Hematopoietic multipotent progenitor cell treated with erythropoietin and hydrocortisone succinate and interleukin-3 and kit ligand, for 4 days (in vitro differentiated cells): ENCODE measurements at places on chromosomes 5 and 9.
A peak's percentile ranks its signal among the peaks of the same experiment; 100 is the strongest.

GRCh38 chr5:1641041-1641440, 117.3 kb upstream of the LPCAT1 start:
- no peak for DNase-seq

GRCh38 chr9:137275203-137275587, 2.3 kb upstream of the TOR4A start:
- no peak for DNase-seq

DNA sequence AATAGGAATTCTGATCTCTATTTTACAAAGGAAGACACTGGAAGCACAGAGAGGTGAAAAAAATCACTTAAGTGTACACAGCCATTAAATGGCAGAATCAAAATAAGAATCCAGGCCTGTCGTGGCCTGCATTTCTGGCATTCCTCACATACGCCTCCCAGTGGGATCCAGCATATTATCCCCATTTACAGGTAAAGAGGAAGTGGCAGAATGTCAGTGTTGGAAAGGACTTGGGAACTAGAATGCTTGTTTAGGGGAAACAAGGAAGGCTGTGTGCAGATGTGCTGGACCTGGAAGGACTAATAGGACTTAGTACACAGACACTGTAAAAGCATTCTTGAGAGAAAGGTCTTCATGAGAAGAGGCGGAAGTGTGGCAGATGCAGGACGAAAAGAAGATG, 241.8 kb downstream of the TRIM32 start:
- DNase-seq = no peak

GRCh38 chr9:4833781-4834560, 41.2 kb downstream of the RCL1 start:
- DNase-seq = no peak

- DNase-seq = no peak
These were observed 76.2 kb downstream of the MRPL36 start for GRCh38 chr5:1723476-1723875.

- no peak for DNase-seq
These were observed 56.5 kb downstream of the PDE4D start for GRCh38 chr5:59837071-59837470.

DNA sequence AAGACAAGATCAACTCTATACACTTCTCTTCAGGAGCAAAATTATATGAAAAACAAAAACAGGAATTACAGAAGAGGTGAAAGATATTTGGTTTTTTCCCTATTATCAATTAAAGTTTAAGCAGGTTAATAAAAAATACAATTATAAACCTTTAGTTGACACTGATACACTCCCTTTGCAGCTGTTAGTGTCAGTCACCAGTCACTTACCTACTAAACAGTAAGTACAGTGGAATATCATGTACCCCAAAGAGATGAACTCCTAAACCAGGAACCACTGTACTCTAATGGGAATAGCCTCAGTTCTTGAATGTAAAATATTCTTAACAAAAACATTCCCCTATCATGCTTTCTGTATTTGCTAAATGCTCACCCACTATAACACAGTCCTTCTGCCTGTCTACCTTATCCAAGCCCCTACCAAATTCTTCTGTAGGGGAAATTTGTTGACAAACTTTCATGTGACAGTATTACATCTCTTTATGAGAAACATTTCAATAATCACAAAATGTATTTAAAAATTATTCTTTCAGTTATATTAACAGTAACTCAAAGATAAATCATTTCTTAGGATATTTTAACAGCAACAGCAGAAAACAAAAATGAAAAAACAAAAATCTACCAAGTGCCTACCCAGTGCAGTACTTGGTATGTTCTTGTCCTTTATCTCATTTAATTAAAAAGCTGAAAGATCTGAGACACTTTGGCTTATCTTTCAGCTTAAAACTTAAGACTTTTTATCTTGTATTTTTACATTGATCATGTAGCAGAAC, 212.8 kb downstream of the MLLT3 start:
- DNase-seq = no peak

- DNase-seq = no peak
These were observed 212.6 kb upstream of the TARS1 start for GRCh38 chr5:33228149-33228548.

DNA sequence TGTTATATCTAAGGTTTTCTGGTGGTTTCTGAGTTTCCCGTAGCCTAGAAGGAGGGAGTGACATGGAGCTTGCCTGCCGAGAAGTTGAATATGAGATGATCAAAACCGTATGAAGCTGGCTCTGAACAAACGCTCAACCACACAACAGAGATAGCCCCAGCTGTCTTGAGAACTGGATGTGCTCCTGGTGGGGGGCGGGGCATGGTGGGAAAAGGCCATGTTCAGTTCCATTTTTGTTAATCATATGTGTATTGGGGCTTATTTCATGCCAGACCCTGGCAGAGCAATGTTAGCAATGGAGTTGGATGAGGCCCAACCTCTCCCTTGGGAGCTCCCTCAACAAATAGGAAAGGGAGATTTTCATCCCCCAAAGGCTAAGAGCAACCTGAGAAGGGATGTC, 4.8 kb downstream of the CCL19 start:
- DNase-seq = no peak

DNA sequence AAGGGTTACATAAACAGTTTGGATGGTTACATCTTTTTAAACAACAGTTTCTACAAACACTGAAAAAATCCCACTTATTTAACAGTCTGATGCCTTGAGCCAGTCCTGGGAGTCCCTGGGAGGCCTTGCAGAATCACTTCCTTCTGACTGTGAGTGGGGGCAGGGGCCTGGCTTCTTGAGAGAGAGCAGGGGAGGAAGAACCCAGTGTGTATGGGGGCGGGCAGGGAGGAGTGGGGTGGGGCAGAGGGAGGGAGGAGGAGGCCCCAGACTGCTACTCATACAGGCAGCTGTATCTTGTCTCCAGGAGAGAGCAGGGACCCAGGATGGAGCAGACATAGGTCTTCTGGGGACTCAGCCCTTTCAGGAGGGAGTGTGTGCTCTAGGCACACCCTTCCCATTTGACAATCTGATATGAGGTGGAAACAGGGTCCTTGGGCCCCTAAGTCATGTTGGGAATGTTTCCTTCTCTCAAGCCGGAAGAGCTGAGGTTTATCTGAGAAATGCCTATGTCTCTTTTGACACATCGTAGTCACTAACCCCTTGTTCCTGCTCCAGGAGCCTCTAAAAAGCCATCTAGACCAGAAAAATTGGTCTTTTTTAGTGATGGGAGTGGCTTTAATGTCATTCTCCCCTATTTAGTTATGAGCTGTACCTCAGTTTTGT, 52.8 kb downstream of the IRF1 start:
- DNase-seq = peak; percentile 86

GRCh38 chr5:105849701-105850100, 1821.0 kb downstream of the EFNA5 start:
- DNase-seq = no peak

DNA sequence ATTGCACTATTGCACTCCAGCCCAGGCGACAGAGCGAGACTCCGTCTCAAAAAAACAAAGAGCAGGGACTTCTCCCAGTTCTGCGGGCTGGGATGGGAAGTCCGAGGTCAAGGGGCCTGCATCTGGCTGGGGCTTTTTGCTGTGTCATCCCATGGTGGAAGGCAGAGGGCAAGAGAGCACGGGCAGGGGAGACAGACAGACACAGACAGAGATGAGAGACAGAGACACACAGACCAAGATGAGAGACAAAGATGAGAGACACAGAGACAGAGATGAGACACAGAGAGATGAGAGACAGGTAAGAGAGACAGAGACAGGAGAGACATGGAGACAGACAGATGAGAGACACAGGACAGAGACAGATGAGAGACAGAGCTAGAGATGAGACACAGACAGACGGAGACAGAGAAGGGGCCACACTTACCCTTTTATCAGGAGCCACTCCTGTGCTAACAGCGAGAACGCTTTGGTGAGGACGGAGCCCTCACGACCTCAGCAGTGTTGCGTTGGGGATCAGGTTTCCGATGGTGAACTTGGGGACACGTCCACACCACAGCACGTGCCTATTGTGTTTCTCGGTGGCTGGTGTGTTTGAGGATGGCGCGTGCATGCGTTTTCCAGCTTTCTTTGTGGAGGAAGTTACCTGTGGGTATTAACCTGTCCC, 8.9 kb upstream of the TOR4A start:
- no peak for DNase-seq

GRCh38 chr5:72214168-72214567, 105.9 kb downstream of the MRPS27 start:
- no peak for DNase-seq

DNA sequence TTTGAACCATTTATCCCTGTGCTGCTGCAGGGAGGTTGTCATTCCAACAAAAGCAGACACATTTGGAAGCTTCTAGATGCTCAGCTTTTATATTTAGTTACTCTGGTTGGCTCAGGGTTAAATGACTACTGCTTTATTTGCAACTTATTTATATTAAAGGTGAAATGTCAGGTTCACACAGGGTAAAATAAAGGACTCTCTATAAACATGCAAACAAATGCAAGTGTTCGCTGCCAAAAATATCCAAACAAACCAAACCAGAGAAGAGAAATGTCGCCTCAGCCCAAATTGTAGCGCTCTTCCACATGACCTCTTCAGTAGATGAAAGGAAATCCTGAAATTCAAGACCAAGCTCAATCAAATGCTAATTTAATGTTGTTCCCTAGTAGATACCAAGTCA, 57.0 kb upstream of the LIFR start:
- DNase-seq = no peak

- DNase-seq = peak; percentile 53
These were observed 213.4 kb upstream of the ELL2 start for GRCh38 chr5:96175090-96175489.

GRCh38 chr9:79701651-79702050, 129.9 kb downstream of the TLE4 start:
- peak; percentile 76 for DNase-seq

- DNase-seq = no peak
These were observed 84.3 kb downstream of the EQTN start for GRCh38 chr9:27212621-27213020.

DNA sequence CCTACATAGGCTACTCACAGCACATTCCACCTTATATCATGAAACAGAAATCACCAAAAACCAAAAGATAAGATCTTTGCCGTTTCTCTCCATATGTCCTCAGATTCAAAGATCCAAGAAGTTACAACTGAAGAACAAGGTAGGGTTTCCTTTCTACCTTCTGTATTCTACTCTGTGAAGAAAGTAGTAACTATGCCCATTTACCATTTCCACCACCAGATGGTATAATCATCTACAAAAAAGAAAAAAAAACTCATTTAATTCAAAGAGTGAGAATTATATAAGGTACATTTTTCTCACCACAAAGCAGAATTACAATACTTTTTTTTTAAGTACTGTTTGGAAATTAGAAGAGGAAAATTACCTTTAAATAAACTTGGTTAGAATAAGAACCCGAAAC, 172.6 kb upstream of the PTGER4 start:
- peak; percentile 42 for DNase-seq

DNA sequence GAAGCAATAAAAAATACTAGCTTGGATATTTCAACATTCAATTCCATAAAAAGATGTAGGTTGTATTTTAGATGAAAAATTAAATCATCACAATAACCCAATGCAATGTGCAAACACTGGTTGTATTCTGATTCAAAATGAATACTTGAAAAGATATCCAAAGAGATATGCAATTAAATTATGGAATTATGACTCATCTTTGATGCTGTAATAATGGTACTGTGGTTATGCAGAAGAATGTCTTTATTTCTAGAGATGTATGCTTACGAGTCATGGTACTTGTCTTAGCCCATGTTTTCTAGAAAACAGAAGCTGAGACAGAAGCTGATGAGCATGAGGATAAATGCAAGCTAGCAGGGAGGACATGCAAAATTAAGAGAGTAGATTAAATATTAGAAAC, 1941.4 kb upstream of the NUDT12 start:
- no peak for DNase-seq

- DNase-seq = no peak
These were observed 8.3 kb upstream of the RCL1 start for GRCh38 chr9:4784403-4784802.

GRCh38 chr9:113636693-113637092, 173.2 kb downstream of the RGS3 start:
- no peak for DNase-seq

DNA sequence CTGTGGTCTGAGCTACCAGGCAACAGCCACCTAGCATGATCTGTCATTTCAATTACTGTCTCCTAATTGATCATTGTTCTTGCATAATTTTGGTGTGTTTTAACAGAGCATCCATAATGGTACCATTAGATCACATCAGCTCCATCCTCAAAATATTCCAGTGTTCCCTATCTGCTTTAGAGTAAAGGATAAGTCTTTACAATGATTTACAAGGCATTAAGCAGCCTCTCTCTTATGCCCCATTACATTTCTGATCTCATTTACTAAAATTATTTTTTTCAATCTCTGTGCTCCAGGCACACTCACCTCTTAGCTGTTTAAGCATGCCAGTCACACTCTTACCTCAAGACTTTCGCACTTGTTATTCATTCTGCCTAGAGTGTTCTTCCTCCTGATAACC, 389.9 kb upstream of the PTPRD start:
- no peak for DNase-seq

GRCh38 chr5:33824516-33825195, 67.1 kb downstream of the ADAMTS12 start:
- peak; percentile 4 for DNase-seq

DNA sequence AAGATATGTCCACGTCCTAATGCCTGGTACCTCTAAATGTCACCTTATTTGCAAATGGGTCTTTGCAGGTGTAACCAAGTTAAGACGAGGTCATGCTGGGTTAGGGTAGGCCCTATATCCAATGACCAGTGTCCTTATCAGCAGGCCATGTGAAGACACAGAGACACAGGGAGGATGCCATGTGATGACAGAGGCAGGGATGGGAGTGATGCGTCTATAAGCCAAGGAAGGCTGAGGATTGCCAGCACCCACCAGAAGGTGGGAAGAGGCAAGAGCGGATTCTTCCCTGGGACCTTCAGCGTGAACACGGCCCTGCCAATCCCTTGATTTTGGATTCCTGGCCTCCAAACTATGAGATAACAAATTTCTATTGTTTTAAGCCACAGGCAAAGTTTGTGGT, 123.4 kb upstream of the CXCL14 start:
- no peak for DNase-seq

DNA sequence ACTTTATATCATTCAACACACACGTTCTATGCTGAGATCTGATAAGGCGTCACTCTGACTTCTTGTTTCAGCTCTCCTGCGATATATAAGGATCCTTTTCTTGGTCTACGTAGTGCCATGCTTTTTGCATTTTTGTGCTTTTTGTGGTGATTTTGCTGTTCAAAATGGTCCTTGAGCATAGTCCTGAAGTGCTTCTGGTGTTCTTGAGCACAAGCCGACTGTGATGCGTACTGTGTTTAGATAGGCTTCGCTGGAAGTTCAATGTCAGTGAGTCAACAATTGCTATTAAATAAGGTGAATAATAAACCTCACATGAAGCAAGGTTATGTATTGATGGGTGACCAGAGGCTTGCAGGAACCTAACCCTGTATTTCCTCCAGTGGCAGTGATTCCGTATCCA, 46.8 kb downstream of the ACO1 start:
- peak; percentile 37 for DNase-seq

- DNase-seq = no peak
These were observed 466.0 kb upstream of the ARRDC3 start for GRCh38 chr5:91849069-91849468.

DNA sequence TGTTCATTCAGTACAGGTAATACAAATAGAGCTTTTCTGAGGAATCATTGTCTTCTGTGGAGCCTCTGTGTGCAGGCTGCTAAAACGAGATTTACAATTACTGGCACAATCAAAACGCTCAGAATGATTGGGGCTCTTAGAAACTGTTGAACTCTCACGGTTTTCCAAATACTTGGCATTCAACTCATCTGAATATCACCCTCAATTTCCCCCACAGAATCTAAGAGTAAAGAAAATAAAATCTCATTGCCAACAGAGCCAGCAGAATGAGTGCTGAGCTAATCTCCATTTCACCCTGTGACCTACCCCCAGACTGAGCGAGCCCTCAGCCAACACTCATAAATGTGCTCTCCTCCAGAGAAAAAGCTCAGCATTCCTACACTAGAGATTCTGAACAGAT, 35.3 kb upstream of the TMED7 start:
- DNase-seq = no peak
